ENCODE measurements at places on chromosomes 13 and 19.

DNA sequence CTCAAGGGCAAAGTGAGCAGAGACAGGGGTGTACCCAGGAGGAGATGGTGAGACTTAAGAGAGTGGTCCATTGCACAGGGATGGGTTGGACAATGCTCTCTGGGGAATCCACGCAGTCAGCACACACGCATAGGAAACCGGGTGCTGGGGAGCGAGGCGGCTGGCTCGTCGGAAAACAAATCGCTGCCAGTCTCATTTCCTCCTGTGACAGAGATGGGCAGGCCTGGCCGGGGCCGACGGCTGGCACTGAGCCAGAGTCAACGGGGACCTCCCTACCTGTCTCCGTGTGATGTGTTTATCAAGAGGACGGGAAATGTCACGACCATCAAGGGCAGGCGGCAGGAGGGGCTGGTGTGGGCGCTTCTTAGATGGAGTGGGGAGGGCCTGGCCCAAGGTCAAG lies 27.3 kb downstream of the PTPRS start:
- H3K4me3 ChIP-seq: no peak overlapping the region
- H3K36me3 ChIP-seq: no peaks in the 10 kb centered on the region
- H3K27ac ChIP-seq: no peak overlapping the region
- H3K4me1 ChIP-seq: no peaks in the 10 kb centered on the region

DNA sequence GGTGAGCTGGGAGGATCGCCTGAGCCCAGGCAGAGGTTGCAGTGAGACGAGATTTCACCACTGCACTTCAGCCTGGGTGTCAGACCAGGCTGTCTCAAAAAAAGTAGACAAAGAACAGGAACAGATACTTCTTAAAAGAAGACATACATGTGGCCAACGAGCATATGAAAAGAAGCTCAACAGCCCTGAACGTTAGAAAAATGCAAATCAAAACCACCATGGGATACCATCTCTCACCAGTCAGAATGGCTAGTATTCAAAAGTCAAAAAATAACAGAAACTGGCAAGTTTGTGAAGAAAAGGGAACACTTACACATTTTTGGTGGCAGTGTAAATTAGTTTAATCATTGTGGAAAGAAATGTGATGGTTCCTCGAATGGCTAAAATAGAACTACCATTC lies 3.0 kb upstream of the LGALS14 start:
- no peak for DNase-seq
- no peaks in the 10 kb centered on the region for H3K36me3 ChIP-seq
- peaks cover 18% of the 10 kb centered on the region for H3K4me1 ChIP-seq
- H3K27ac ChIP-seq: no peak overlapping the region
- no peaks in the 10 kb centered on the region for H3K27me3 ChIP-seq
- H3K4me3 ChIP-seq: no peak overlapping the region

DNA sequence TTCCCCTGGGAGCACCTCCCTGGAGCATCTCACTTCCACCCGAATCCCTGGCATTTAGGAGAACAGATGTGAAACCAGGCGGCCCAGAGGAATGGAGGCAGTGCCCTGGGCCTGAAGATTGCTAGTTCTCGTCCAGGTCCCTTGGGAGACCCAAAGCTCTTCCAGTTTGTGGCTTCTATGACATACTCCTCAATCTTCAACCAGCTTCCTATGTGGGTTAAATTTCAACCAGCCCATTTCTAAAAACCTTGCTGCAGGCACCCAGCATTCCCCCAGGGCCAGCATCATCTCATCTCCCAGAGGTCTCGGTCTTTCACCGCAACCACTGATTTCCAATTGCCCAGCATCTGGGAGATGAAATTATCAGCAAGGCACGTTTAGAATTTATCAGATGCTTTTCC lies 46.0 kb upstream of the STK24 start:
- no peak overlapping the region for H3K4me3 ChIP-seq
- no peaks in the 10 kb centered on the region for H3K36me3 ChIP-seq
- H3K27ac ChIP-seq: no peak overlapping the region
- DNase-seq: no peak
- no peaks in the 10 kb centered on the region for H3K27me3 ChIP-seq

DNA sequence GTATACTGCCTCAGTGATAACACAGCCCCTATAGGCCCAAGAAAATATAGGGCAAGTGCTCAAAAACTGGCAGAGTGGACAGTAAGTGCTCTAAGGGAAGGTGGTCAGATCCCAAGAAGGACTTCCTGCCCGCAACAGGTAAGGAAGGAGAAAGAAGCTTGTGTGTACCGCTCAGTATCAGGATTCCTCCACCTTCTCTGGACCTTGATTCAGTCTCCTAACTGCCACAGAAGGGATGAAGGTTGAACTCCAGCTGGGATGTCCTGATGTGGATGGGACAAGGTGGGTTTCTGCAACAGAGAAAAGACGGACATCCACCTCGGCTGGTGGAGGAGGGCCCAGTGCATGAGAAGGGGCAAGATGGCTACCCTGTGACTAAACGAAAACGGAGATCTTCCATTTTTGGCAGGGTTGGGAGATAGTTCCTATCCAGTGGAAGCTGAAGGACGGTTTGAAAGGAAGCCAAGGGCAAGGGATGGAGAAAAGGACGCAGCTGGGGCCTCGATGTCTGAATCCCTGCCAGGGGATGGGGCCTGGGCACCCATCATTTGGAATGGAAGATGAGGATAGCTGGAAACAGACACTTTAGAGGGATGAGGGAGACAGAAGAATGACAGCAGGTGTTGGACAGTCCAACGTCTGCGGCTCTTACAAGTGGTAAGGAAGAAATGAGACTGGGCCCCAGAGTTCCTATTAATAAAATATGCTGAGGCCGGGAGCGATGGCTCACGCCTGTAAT lies 1.3 kb upstream of the ATF5 start:
- H3K36me3 ChIP-seq: peaks cover 34% of the 10 kb centered on the region
- peaks cover 55% of the 10 kb centered on the region for H3K4me1 ChIP-seq
- no peaks in the 10 kb centered on the region for H3K27me3 ChIP-seq
- peak overlapping the region; percentile 96 for H3K27ac ChIP-seq

- H3K27ac ChIP-seq: no peak overlapping the region
- no peak overlapping the region for H3K4me3 ChIP-seq
- no peaks in the 10 kb centered on the region for H3K27me3 ChIP-seq
- no peak for DNase-seq
- no peaks in the 10 kb centered on the region for H3K36me3 ChIP-seq
Measured at GRCh38 chr13:24167666-24168391, 7.3 kb downstream of the SPATA13 start.

DNA sequence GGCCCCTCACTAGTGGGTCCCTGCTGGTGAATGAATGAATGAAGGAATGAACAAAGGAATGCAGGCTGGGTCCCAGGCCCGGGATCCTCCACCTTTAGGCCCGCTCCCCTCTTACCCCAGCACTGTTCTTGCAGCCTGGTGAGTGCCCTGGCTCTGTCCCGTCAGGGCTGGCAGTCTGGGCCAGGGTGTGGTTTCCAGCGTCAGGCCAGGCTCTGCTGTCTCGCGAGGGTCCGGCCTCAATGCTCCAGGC lies 317 bp downstream of the LYL1 start:
- peak overlapping the region; percentile 73 for H3K4me3 ChIP-seq
- H3K36me3 ChIP-seq: no peaks in the 10 kb centered on the region
- peaks cover 71% of the 10 kb centered on the region for H3K4me1 ChIP-seq
- peak; percentile 7 for DNase-seq
- peak overlapping the region; percentile 62 for H3K27ac ChIP-seq
- peaks cover 2% of the 10 kb centered on the region for H3K27me3 ChIP-seq

DNA sequence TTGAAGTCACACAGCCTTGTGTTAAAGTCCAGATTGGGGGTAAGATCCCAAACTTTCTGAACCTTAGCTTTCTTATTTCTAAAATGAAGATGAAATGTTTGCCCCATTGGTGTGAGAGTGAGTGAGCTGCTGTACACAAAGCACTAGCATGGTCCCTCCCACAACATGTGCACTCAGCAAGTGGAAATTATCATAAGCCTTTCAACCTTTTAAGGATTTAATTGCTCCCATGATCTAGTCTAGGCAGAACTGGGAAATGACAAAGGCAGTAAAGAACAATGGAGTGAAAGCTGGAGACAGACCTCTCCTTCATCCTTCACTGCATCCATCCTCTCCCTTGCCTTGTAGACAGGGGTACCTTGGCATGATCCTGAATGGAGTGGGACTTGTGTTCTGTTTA lies 76.0 kb upstream of the GPR12 start:
- no peaks in the 10 kb centered on the region for H3K4me1 ChIP-seq
- H3K4me3 ChIP-seq: no peak overlapping the region
- no peaks in the 10 kb centered on the region for H3K27me3 ChIP-seq
- no peak for DNase-seq
- no peaks in the 10 kb centered on the region for H3K36me3 ChIP-seq
- H3K27ac ChIP-seq: no peak overlapping the region

GRCh38 chr13:76481738-76482137 lies 404.5 kb downstream of the KCTD12 start:
- H3K36me3 ChIP-seq: no peaks in the 10 kb centered on the region
- H3K27me3 ChIP-seq: no peaks in the 10 kb centered on the region
- no peak overlapping the region for H3K27ac ChIP-seq
- no peak overlapping the region for H3K4me3 ChIP-seq
- H3K4me1 ChIP-seq: no peaks in the 10 kb centered on the region
- DNase-seq: no peak

DNA sequence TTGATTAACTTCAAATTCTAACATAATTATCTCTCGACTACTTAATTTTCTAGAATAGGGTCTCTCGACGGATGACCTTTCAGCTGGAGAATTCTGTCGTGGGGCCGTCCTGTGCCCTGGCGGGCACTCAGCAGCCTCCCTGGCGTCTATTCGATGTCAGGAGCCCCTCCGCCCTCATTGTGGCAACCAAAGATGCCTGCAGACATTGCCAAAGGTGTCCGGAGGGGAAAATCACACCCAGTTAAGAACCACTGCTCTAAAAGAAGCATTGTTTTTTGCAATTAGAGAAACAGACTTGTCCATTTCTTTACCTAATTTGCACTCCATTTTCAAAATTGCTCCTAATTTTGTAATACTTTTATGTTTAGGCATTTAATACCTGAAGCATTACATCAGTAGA lies 79.2 kb upstream of the ARHGEF7 start:
- peaks cover 7% of the 10 kb centered on the region for H3K4me1 ChIP-seq
- H3K27me3 ChIP-seq: no peaks in the 10 kb centered on the region
- H3K27ac ChIP-seq: no peak overlapping the region

- H3K27me3 ChIP-seq: no peaks in the 10 kb centered on the region
- H3K4me3 ChIP-seq: no peak overlapping the region
- no peaks in the 10 kb centered on the region for H3K4me1 ChIP-seq
- H3K36me3 ChIP-seq: no peaks in the 10 kb centered on the region
- H3K27ac ChIP-seq: no peak overlapping the region
Measured at GRCh38 chr13:69921156-69921555, 186.5 kb upstream of the ATXN8OS start.

DNA sequence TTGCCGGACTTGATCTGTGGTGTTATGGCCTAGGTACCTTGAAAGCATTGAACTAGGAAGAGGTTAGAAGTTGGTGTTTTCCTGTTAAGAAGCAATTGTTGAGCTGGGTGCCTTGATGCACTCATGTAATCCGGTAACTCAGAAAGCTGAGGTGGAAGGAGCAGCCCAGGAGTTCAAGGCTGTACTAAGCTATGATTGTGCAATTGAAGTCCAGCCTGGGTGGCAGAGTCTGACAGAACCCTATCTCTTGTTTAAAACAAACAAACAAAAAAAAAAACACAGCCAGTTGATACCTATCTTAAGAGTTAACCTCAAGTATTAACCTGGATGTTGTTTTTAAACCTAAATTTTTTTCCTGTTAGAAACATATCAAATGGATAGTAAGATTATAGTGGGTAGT lies 19.3 kb downstream of the SAFB start:
- H3K27ac ChIP-seq: no peak overlapping the region
- peaks cover 63% of the 10 kb centered on the region for H3K36me3 ChIP-seq
- peaks cover 18% of the 10 kb centered on the region for H3K4me1 ChIP-seq
- no peak for DNase-seq

- no peak for DNase-seq
- no peaks in the 10 kb centered on the region for H3K27me3 ChIP-seq
- no peak overlapping the region for H3K4me3 ChIP-seq
- H3K36me3 ChIP-seq: no peaks in the 10 kb centered on the region
Measured at GRCh38 chr13:28002886-28003698, 14.6 kb upstream of the URAD start.

GRCh38 chr13:27960362-27961226 lies 8.5 kb downstream of the CDX2 start:
- no peak for DNase-seq
- no peak overlapping the region for H3K27ac ChIP-seq
- H3K27me3 ChIP-seq: peaks cover 34% of the 10 kb centered on the region
- H3K4me1 ChIP-seq: peaks cover 13% of the 10 kb centered on the region
- no peak overlapping the region for H3K4me3 ChIP-seq

DNA sequence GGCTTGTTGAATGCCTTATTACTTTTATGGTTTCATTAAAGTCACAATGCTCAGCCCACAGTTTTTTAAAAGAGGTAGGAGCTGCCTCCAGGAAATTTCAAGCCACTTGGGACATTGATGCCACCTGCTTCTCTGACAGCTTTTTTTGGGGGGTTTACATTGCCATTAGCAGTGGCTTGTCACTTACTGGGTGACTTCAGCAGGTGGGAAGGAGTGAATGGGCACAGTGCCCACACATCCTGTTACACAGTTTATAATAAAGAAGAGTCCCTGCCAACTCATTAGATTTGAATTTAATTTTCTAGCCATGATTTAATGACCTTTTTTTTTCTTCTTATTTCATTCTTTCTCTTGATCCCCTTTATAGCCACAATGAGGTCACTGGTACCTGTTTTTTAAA lies 61.0 kb downstream of the NHLRC3 start:
- no peaks in the 10 kb centered on the region for H3K4me1 ChIP-seq
- no peaks in the 10 kb centered on the region for H3K36me3 ChIP-seq
- no peak for DNase-seq
- H3K27ac ChIP-seq: no peak overlapping the region
- no peak overlapping the region for H3K4me3 ChIP-seq

GRCh38 chr19:4744451-4745174 lies 21.0 kb upstream of the DPP9 start:
- no peak overlapping the region for H3K27ac ChIP-seq
- H3K4me3 ChIP-seq: no peak overlapping the region
- no peak for DNase-seq

GRCh38 chr19:6259312-6259861 lies 20.4 kb downstream of the MLLT1 start:
- no peak overlapping the region for H3K4me3 ChIP-seq
- H3K27ac ChIP-seq: no peak overlapping the region
- H3K4me1 ChIP-seq: no peaks in the 10 kb centered on the region
- DNase-seq: no peak
- peaks cover 8% of the 10 kb centered on the region for H3K36me3 ChIP-seq
- no peaks in the 10 kb centered on the region for H3K27me3 ChIP-seq

- H3K36me3 ChIP-seq: peaks cover 10% of the 10 kb centered on the region
- H3K4me1 ChIP-seq: peaks cover 18% of the 10 kb centered on the region
- DNase-seq: no peak
- no peak overlapping the region for H3K4me3 ChIP-seq
- H3K27me3 ChIP-seq: no peaks in the 10 kb centered on the region
- no peak overlapping the region for H3K27ac ChIP-seq
Measured at GRCh38 chr19:35264268-35265125, 4.3 kb upstream of the USF2 start.

DNA sequence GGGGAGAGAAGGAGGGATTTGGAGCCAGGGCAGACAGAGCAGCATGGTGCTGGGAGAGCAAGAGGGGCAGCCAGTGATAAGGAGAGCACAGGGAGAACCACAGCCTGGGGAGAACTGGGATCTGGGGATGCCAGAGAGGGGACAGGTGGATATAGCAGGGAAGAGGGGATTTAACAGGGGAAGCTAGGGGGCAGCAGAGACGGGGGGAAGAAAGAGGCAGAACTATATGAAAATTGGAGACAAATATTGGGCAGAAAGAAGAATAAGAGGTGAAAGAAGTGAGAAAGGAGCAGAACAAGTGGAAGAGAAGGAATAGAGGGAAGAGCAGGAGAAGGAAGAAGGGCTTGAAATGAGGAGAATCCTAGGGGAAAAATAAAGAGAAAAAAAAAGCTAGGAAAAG lies 6.5 kb upstream of the ZNF528 start:
- H3K27me3 ChIP-seq: no peaks in the 10 kb centered on the region
- no peak overlapping the region for H3K4me3 ChIP-seq
- H3K4me1 ChIP-seq: no peaks in the 10 kb centered on the region
- H3K27ac ChIP-seq: no peak overlapping the region

Measured in CD4-positive, alpha-beta memory T cell (primary cell).